ENCODE measurements at places on chromosomes 12 and 14. TPM values are rescaled to one million over a fixed set of nuclear protein-coding genes. Genes with fewer than 3 reads are reported as not detected.
A peak's percentile ranks its signal among the peaks of the same experiment; 100 is the strongest.

The TOGARAM1 gene
- 14.2 TPM for total RNA-seq

GRCh38 chr12:31589904-31590641 lies 863 bp downstream of the DENND5B start:
- peak; percentile 56 for DNase-seq

The LRFN5 gene
- 0.69 TPM for total RNA-seq

- no peak for DNase-seq
Measured at GRCh38 chr14:91745344-91745743, 13.5 kb upstream of the CATSPERB start.

DNA sequence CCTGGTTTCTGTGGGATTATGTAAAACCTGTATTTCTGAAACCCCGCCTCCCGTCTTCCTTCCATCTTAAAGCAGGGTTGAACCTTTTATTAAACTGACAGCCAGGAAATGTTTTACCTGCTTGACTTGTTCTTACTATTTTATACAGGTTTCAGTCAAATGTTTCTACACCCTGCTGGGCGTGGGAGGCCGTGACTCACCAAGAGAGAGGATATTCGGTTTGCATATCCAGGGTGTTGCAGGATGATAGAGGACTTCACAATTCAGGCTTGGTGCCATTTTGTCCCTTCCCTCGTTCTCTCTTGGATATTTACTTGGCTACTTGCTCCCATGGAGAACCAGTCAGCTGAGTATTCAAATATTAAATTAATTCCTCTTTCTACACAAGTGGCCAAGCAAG lies 69.7 kb downstream of the ARF6 start:
- peak; percentile 87 for DNase-seq

GRCh38 chr12:95143621-95144205 lies 70.3 kb upstream of the NR2C1 start:
- DNase-seq, result no peak

The MUCL1 gene
- not detected for total RNA-seq
